ENCODE measurements at places on chromosomes 7 and 10.
A peak's percentile ranks its signal among the peaks of the same experiment; 100 is the strongest.

GRCh38 chr10:25738776-25739175 is 195.3 kb upstream of the MYO3A start:
- no peak for DNase-seq

GRCh38 chr7:142440219-142440905 is 182.5 kb upstream of the PRSS58 start:
- DNase-seq: no peak

DNA sequence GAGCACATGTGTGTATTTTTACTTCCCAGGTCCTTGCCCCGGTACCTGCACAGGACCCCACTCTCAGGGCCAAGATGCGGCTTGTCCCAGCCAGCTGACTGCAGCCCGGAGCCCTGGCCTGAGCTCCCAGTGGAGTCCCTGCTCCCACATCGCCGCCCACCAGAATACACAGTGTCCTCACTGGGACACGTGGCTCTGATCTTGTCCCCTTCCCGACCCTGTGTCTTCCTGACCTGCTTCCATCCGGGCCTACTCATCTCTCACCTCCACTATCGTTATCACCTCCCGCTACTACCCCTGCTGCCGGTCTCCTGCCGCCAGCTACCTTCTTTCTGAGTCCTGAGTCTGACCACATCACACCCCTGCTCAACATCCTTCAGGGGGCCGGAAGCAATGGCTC is 146.3 kb upstream of the CHST15 start:
- DNase-seq: no peak

DNA sequence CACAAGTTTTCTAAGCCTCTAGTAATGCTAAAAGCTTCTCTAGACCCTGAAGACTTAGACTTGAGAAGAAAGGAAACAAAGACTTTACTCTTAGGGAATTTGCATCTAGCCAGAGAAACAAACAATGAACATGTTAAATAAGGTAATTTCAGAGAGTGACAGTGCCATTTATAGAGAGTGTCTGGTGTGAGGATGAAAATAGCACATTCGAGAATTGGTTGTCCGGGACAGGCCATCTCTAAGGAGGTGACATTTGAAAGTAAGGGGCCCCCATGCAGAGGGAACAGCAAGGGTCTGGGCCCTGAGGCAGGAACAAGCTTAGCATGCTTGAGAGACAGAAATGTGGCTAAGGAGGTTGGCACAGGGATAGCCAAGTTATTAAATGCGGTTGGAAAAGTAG is 48.1 kb downstream of the ADAM22 start:
- DNase-seq: no peak

- no peak for DNase-seq
Observed at GRCh38 chr7:80895056-80895455, 23.8 kb downstream of the SEMA3C start.

DNA sequence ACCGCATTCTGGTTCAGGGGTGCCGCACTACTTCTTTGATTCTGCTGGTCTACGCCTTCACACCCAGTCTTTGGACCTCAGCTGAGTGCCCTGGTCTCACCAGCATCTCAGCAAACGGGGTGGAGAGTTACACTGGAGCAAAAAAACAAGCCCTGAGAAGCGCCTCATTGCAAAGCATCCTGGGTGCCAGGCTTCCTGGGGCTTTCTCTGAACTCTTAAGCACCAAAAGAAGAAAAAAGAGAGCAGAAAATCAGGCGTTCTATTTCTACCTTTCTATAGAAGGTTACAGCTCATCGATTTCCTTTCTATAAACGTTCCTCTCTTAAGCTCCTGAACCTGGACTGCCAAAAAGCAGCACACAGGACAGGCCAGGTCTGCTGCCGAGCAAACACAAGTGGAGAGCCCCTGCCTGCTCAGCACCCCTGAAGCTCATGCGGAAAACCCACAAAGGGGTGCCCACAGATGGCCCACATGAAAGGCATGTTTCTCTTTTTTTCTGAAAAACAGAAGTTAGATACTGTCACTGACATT is 217.9 kb downstream of the SFMBT2 start:
- no peak for DNase-seq

GRCh38 chr7:2894118-2894940 is 50.2 kb upstream of the GNA12 start:
- peak; percentile 11 for DNase-seq

GRCh38 chr7:18347170-18347569 is 148.4 kb upstream of the HDAC9 start:
- DNase-seq: no peak

- DNase-seq: no peak
Observed at GRCh38 chr10:107803546-107803945, 639.0 kb upstream of the SORCS1 start.

GRCh38 chr10:113187063-113187777 is 237.2 kb downstream of the TCF7L2 start:
- DNase-seq: no peak

DNA sequence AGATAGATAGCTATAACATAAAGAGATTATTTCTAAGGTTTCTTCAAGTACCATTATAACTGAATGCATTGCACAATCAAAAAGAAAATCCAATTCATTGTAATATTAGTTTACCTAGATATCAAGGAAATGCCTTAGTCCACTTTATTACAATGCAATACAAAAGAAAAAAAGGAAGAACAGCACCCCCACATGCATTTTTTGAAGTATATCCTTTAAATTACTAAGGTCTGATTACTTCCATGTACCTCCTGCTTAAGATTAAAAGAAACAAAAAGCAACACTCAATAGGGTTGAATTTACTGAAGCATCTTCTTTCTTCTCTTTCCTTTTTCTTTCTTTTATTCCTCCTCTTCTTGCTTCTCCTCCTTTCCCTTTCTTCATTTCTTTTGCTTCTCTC is 973.8 kb upstream of the LRRTM3 start:
- no peak for DNase-seq

DNA sequence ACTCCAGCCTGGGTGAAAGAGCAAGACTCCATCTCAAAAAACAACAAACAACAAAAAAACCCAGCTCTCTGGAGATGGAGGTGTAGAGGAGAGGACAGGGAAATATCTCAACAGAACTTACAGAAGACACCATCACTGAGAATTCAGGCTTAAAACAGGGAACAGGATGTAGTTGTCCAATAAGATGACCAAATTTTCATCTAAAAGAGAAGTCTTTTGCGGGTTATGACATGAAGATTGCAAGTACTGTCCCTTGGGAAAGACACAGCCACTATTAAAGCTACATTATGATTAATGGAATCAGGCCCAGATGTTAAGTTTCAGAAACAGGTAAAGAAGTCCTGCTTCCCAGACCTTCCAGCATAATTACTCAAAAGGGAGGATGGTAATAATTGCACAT is 235.2 kb upstream of the NRP1 start:
- DNase-seq: no peak

DNA sequence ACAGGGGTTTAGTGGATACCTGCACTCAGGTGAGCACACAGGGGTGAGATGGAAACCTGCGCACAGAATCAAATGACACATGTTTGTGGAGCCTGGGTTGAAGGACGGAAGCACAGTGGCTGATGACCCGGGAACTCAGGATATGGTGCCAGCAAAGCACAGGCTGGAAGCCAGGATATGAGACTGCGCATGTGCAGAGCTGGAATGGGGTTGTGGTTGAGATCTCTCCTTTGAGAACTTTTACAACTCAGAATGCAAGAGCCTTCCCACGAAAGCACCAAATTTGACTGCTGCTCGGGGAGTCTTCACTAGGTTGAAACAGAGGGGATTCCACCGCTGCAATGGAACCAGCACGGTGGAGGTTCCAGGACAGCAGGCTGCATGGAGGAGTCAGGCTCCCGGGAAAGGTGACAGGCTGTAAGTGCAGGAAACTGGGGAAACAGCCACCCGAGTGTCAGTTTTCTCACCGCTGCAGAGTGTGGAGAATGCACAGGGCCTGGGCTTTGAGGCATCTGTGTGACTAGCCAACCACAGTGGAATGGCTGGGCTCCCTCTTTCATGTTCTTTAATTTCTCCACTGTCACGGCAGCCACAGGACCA is 133.4 kb upstream of the TCERG1L start:
- DNase-seq: no peak

GRCh38 chr7:42930889-42931288 is 1.1 kb downstream of the PSMA2 start:
- DNase-seq: no peak

DNA sequence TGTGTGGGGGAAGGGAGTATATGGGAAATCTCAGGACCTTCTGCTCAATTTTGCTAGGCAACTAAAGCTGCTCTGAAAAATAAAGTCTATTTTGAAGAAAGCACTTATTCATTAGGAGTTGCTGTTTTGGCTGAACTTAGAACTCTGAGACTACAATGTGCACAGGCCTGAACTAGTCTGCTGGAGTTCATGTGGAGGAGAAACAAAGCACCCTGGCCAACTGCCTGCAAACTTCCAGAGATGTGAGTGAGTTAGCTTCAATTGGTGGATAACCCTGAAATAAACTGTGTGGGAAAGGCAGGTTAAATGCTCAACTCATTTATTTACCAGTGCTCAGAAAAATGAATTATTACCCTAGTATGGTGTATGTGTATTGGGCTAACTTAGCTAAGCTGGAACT is 17.3 kb upstream of the FAM241B start:
- DNase-seq: no peak

DNA sequence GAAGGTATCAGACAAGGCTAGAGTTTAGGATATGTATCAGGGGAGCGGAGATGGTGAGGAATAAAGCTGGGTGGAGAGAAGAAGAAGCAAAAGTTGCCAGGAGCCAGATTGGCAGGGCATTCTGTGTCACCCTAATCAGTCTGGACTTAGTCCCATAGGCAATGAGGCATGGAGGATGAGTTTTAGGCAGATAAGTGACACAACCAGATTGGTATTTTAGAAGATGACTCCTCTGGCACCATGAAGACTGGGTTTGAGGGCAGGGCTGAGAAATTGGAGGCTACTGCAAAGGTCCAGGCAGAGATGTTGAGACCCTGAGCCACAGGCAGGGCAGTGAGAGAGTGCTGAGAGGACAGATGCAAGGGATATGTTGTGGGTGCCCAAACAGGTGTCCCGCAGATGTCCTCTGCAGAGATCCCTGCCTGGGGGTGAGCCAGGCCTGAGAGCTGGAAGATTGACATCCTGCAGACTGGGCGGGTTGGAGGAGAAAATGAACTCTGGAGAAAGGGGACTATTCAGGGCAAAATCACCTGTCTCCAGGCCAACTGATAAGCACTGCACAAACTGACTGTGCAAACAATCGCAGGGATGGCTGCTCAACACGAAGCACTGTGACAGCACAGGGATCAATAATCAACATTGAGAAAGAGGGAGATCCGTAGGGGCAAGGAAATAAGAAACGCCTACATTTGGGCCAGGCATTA is 11.9 kb upstream of the HABP2 start:
- no peak for DNase-seq

- no peak for DNase-seq
Observed at GRCh38 chr10:80313523-80313922, 24.1 kb upstream of the MAT1A start.

GRCh38 chr10:115171392-115171960 is 78.3 kb downstream of the ATRNL1 start:
- DNase-seq: no peak

GRCh38 chr7:2288503-2288902 is 25.7 kb downstream of the SNX8 start:
- no peak for DNase-seq

DNA sequence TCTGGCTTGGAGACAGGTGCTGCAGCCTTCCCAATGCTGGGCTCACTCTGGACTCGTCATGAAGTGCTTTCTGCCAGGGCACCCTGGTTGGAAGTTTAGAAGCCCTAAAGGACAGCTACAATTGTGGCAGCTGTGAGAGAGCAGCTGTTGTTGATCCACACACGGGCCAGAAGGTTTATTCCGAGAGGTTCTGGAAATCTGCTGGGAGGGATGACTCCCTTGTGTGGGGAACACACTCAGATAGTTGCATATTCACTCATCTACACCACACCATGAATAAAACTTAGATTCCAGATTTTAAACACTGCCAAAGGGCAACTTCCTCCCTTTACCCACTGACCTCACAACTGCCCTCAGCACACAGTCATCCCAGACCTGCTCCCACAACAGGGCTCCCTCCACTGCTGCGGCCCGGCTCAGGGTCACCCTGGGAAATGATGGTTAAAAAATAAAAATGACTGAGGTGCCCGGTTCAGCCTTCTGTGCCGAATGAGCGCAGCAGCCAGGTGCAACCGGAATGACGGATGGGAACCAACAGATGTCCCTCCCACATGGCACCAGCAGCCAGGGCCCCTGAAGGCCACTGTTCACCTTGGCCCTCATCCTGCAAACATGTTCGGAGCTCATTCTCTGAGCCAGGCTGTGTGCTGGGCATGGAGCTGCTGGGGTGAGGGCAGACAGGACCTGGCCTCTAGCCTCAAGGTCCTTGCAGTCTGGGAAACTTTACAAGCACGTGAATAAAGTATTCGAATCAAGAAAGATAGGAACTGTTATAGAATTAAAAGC is 40.2 kb downstream of the ASB13 start:
- no peak for DNase-seq

DNA sequence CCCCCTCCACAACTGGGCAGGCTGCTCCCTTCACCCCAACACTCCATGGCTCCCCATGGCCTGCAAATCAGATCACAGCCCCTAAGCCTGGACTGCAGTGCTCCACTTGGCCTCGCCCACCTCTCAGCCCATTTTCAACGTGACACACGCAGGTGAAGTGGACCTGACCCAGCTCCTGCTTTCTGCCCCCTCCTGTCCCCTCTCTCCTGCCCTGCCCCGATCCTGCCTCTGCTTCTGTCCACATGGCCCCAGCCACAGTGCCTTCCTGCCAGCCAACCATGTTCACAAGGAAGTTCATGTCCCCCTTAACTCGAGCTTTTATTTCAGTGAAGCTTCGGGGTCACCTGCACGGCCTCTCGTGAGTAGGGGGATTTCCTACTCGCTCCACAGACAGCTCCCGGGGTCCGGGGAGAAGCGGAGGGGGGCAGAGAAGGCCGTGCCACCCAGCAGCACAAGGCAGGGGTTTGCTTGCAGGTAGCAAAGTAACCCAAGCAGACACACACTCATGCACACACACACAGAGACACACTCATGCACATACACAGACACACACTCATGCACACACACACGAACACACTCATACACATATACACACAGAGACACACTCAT is 537.5 kb downstream of the DNAJB6 start:
- DNase-seq: no peak

GRCh38 chr7:76369018-76369417 is 10.2 kb upstream of the YWHAG start:
- DNase-seq: no peak

GRCh38 chr10:123463698-123464097 is 202.5 kb upstream of the GPR26 start:
- DNase-seq: no peak

DNA sequence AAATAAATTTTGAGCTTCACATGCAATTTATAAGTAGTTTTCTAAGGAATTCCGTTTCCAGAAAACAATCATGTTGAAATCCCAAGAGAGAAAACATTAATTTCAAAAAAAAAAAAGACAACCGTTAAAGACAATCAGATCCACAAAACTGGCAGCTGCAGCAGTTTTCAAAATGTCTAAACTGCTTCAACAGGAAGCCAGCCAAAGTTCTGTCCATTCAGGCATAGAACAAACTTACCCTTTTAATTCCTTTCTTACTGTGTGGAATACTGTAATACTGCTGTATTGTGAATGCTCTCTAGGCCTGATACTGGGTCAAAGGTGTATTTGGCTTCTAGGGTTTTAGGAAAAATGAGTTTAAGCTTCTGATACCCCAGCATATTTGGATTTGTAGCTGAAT is 31.6 kb downstream of the HOXA1 start:
- DNase-seq: no peak
